ENCODE measurements at places on chromosomes 5 and 9.

DNA sequence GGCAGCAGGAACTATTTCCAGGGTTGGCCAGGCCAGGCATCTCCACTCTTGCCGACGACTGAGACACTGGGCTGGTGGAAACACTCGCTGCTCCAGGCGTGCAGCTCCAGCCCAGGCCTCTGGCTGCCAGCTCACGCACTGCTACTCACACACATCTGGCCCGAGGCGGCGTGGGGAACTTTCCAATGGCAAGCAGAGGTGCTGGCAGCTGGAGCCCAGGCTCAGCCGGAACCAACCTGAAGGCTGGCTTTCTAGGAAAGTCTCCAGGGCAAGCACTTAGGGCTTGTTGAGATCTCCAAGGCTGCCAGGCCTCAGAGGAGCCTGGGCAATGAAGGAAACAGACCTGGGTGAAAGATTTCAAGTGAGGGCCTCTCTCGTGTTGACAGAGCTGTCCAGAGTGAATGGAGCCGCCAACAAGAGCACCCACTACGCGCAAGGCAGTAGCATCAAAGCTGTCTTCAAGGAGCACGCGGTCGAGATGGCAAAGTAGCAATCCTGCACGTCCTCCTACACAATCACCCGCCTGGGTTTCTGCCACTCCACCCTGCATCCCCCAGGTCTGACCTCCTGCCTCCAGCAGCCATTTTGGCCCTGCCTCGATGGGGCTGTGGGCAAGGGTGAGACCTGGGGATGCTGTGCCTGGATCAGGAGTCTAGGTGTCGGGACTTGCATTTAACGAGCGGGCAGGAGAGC lies 14.4 kb downstream of the SH3PXD2B start:
- no peak for DNase-seq

DNA sequence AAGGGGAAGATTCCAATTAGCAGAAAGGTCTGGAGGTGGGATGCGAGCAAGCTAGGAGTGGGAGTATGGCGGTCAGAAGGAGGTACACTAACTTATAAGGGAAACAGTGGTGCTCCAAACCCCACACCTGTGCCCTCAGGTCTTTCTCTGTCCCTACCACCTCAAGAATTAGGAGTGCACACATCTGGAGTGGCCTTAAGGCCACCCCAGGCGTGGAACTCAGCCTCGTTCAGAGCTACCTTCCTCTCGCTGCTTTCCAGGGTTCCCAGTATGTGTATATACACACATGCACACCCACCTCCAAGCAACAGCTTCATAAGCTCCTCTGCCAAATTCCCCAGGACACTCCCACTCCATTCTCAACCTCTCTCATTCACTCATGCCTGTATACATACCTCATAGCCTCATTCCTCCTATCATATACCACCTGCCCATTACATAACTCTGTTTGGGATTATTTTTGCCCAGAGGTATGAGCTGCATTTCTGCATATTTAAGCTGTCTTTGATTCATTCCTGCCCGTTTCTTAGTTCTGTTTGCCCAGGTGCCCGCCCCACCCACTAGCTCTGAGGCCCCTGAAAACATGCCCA lies 118.7 kb downstream of the PSD2 start:
- DNase-seq = no peak

- no peak for DNase-seq
Measured at GRCh38 chr9:71384343-71384742, 262.9 kb upstream of the TRPM3 start.

DNA sequence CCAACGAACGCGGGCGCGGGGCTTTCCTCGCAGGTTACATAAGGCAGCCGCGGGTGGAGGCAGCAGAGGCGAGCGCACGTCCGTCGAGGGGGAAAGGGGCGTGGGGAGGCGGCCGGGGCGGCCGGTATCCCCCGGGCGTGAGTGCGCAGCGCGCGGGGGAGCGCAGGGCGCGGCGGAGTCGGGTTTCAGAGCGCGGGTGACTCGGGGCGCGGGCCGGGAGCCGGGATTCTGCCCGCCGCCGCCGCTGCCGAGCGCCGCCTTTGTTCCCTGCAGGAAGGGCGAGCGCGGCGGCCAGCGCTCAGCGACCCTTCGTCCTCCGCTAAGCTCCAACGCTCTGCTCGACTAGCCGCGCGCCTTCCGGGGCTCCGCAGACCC lies at the start of gene COL15A1:
COL15A1 (plus strand) TSS at position 226 of the 375 bp plus-strand sequence. CDS start 155 bp downstream, outside the sequence.
- no peak for DNase-seq

GRCh38 chr5:147223948-147224791 lies 10.7 kb upstream of the STK32A start:
- no peak for DNase-seq

DNA sequence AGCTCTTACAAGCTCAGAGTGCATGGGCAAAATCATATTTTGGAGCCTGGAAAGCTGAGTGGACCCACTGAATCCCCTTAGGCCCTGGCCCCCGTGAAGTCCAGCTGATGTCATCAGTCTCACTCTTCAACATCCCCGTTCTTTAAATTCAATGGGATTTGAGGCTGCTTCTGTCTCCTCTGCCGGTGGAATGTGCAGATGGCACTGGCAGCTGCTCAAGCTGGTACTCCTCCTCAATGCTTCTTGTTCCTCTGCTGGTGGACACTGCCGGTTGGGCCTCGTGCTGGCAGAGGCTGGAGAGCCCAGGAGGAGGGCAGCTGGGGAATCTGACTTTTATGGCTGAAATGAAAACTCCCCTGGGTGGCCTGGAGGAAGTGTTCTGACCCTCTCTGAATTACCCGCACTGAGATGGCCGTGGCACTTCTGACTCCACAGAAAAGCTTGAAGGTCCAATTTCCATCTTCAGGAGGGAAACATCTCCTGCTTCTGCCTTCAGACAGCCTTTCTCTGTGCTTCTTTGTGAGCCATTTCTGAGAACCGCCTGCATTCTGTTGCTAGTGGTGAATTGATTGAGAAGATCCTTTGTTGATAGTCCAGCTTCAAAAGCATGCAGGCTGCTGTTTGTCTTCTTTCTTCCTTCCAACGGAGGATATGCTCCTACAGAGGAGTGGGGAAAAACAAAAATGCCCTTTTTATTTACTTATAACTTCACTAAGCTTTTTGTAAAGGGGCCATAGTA lies 298.9 kb downstream of the TMEM38B start:
- DNase-seq = no peak

- no peak for DNase-seq
Measured at GRCh38 chr9:98879094-98879962, 64.4 kb upstream of the COL15A1 start.

DNA sequence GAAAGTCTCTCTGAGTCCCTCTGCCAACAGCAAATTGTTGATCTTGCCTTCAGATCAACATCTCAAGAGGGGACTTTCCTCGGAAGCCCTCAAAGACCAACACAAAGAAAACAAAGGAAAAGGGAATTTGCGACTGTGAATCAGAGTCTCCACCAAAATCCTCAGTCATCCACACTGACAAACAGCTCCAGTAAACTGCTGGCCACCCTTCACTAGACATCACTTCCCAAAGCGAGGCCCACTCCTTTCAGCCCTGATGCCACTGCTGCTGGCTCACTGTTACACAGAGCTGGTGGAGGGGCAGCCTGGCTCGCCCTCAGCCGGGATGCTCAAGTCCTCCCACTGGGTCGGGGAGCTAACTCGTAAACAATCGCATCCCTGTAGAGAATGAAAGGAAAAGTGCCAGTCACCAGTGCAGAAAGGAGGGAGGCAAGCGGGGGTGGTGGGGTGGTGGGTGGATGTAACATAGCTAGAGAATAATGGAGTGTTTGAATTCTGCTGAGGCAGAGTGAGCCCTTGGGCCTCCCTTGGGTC lies 1.3 kb downstream of the FGF1 start:
- DNase-seq = no peak

DNA sequence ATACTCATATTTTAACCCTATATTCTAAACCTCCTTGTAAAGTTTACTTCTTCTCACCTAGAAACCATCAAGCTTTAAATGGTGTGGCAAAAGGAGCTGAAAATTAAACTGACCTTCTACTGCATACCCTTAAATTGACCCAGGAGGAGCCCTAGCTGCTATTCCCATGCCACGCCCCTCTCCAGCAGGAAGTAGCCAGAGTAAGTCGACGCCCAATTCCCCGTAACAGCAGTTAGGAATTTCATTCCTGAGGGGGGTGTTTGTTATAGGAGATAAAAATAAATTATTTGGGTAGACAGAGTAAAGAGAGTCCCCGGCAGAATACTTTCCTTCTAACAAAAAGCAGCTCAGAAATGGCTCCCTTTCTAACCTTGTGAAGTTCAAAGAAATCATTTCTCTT lies 111.8 kb upstream of the FAM174A start:
- no peak for DNase-seq

GRCh38 chr9:136157477-136158265 lies 39.0 kb upstream of the TMEM250 start:
- DNase-seq = no peak

DNA sequence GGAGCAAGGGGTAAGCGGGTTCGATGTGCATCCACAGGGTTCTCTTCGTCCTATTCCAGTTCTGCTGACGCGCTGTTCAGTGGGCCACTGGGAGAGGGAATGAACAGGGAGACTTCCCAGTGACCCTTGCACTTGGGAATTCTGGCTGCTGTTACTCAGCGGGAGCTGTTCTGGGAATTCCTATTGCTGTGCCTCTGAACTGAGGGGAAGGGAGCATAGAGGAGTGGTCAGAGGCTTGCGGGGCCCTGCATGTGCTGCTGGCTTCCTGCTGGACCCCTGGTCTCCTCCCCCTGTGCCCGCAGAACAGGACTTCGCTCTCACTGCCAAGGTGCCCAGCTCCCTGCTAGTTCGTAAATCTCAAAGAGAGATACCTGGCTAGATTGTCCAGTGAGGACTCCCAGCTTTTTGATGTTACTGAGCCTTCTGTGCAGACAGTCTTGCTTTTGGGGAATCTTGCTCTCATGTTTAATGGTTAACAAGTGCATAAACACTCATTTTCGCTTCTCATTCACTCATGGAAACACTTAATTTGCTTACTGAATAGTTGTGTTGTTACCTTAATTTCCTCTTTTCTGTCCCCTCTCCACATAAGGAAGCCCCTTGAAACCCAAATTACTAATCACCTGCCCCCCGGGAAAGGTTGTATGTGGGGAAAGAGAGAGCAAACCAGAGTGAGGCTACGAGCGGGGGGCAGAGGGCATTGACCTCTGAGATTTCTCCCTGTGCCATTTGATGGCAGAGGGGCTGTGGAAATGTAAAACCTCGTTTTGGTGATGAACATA lies 5.9 kb downstream of the TRIO start:
- DNase-seq = no peak

DNA sequence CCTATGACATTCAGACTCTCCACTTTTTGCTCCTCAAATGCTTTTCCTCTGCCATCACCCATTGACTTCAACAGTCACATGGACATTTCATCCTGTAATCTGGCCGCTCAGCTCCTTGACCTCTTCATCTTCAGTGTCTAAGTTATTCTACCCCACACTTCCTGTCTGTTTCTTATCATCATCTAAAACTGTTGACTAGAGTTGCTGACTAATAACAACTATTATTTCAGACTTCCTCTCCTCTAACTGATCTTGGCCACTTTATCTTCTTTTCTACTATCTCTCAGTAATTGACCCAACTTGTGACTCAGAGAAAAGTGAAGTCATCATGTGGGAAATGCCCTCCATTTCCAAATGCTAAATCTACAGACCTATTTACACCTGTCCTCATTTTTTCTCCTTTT lies 254.7 kb upstream of the TRPC7 start:
- DNase-seq = no peak
